Stimulated activated CD4-positive, alpha-beta T cell treated with anti-CD3 and anti-CD28 coated beads, Interleukin-4, amount 100 ng/mL, for 1 hour (primary cell): ENCODE measurements at places on chromosomes 12 and 14.

DNA sequence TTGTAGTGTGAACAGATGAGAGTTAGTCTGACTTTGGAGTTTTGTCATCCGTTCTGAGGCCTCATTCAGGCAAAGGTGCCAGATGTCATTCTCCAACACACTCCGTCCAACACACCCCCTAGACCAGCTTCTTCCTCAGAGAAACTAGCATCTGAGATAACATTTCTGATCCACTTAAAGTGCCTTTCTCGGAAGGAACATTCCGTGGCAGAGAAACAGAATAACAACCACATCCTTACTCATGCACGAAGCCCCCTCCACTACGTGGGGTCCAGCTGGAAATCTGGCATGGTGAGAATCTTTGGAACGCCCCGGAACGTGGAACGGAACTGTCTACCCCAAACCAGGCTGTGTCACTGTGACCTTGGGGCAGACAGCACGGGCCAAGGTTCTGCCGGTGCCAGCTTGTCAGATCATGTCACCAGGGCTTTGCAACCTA, 17.0 kb upstream of the BCL7A start:
- DNase-seq: no peak

DNA sequence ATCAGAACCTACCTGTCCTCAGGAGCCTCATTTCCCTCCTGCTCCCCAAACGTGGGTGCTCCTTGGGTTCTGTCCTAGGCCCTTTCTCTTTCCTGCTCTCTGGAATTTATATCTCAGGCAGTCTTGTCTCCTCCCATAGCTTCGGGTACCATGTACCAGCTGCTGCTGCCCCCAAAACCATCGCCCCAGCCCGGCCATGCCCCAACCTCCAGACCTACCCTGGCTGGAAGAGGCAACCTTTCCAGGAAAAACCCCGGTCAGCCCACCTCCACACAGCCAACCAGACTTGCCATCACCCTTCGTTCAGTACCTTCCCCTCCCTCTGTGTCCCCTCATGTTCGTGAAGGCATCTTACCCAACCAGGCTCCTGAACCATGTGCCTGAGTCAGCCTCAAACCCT, 165.1 kb downstream of the CALM1 start:
- no peak for DNase-seq

DNA sequence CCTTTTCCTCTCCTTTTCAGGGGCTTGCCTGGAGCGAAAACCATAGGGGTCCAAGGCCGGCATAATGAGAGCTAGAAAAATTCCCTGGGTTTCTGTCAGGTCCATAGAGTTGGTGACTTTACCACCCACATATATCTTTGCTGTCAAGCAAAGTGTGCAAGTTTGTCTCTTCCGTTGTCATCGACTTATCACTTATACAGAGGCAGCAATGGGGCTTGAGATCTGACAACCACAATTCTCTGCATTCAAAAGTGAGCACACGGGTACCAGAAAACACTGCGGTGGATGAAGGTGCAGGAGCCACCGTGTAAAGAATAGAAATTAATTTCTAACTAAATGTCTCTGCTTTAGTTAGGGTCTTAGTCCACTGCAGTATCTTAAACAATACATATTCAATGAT, 162.3 kb downstream of the DAD1 start:
- DNase-seq: no peak

GRCh38 chr12:68342966-68343365, 10.8 kb upstream of the MDM1 start:
- DNase-seq: no peak

DNA sequence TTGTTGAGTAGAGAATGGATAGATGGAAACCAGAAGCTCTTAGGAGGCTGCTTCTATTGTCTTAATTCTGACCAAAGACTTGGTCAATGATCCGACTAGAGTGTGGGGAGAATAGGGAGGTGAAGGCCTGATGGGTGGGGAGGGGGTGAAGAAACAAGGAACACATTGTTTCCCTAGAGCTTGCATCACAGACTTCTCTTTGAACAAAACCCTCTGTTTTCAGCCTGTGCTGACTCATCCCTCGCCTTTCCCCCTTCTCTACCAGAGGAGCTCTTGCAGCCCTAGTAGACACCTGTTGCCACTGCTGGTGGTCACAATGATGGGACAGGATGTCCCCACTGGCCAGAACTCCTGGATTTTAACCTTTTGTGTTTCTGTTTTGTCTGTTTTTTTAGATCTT, 46.8 kb upstream of the CISTR start:
- no peak for DNase-seq

DNA sequence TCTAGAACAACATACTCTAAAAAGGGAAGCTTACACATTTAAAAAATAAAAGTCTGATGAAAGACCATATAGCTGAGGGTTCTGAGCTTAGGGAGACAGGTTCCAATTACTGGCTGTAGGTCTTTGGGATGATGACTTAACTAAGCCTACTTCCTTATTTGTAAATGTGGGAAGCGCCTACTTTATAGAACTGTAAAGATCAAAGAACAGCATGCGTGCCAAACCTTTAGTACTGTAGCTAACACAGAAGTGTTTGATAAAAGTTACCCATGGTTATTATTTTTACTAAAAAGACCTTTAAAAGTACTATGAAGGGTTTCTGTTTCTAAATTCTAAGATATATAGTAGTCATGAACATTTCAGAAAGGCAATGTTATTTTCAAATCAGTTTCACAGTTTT, 35.7 kb downstream of the STK38L start:
- no peak for DNase-seq

DNA sequence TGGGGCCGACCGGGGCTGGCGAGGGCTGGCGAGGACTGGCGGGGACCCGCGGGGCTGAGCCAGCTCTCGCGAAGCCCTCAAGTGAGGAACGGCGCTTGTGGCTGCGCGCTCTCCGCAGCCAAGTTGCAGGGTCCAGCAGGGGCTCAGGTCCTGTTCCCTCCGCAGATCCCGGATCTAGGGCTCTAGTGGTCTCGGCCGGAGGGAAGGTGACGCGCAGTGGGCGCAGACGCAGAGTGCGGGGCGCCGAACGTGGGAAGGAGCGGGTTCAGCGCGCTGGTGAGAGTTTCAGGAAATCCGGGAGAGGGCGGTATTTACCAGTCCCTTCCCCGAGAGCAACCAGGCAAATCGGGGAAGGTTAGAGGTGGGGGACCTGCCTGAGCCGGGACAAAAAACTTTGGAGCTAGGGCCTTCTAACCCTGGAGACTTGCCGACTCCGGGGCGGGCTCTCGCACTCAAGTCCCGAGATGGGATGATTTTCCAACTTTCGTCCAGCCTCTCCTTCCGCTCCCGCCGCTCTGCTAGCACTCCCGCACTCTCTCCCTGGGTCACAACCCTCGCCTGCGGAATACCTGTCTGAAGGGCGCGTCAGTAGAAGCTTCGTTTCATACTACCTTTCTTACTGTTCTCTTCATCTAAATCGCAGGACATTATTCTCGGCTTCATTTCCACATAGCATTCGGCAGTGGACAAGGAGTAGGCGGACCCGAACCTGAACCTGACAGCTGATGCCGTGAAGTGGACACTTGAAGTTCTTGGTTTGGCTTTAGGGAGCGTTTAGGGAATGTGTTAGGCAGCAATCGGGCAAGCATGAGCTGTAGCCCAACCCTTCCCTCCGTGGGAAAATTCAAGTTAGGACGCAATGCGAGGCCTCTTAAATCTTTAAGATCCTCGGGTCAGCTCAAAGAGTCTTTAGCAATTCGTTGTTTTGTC, 13.6 kb upstream of the PAX9 start:
- DNase-seq: no peak

- DNase-seq: no peak
Measured at GRCh38 chr12:12796171-12796570, 10.7 kb downstream of the APOLD1 start.

DNA sequence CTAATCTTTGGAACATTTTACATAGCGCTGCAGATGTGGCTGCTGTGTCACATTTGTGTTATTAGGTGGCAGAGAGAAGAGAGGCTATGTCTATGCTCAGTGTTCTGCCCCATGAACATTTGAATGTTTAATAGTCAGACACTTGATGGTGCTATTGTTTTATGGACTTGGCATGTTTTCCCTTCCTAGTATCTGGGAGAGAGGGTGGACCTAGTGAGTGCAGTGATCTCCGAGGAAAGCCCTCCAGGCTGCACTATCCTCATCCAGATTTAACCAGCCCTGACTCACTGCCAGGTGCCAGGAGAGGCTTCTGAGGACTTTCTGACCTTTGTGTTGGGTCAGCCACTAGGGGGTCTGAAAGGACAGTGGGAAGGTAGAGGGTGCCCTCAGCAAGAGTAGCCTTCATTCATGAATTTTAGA, 24.3 kb downstream of the ZFC3H1 start:
- no peak for DNase-seq

DNA sequence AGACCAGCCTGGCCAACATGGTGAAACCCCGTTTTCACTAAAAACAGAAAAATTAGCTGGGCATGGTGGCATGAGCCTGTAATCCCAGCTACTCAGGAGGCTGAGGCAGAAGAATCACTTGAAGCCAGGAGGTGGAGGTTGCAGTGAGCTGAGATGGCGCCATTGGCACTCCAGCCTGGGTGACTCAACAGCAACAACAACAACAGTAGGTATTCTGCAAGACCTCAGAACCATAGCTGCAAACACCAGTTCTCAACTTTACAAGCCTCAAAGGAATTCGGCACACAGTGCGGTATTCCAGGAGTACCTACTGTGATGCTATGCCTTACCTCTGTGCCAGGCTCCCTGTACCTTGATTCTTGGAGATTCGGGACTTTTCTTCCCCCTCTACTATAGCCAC, 15.8 kb downstream of the FOXN3 start:
- no peak for DNase-seq

DNA sequence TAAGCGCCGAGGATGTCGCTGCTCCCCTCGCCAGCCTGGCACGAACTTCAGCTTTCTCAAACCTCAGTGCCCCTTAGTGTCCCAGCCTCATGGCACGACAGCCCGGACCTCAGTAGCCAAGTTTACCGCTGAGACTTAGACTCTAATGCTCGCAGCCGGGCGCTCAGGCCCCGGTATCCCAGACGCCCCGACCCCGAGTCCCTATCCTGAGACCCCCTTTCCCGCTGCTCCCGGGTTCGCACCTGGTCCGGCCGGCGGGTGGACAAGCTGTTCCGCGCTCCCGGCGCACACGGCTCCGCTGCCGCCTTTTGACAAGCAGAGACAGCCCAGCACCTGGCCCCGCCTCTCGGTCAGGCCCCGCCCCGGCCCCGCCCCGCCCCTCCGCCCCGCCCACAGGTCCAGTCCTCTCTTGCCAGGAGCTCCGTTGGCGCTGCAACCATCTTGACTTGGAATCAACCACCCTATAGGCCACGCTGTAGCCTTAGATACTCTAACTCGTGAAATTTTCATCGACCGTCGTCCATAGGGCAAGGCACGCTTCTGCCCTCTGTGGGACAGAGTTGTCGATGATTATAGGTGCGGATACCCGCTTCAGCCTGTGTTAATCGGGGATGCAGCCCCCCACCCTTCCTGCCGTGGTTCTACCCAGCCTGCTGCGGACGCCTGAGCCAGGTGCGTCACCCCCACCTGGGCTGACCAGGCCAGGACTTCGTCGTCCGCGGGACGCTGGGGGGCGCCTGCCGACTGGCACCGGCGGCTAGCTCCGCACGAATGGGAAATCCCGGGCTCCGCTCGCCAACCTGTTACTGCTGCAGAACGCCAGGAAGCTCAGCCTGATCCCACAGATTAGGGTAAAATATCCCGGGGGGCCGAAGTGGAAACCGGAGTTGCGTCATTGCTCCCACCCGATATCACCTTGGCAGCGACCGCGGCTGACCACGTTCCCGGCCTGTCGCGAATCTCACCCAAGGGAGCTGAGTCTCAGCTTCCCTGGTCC, at the start of gene VDR:
TSS of gene VDR (minus strand) at position 282 of the 997 bp plus-strand sequence. CDS start 25,881 bp downstream, outside the sequence.
- DNase-seq: peak; percentile 70

DNA sequence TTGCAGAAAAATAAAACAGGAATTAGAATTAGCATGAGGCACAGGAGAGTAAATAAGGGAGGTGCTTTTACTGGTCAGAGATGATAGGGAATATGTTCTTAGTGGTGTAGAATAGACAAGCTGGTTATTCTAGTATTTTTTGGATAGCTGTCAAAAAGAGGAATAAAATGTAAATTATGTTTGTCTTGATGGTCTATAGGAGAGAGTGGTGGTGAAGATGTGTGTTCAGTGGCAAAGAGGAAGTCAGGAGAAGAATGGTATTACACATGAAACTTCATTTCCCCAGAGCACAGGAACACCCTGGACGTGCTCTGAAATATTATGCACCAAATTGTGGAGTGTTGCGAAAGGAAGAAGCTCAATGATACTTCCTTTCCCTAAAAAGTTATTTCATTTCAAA, 27.8 kb downstream of the MUCL1 start:
- DNase-seq: no peak
